BJ (cell line): ENCODE measurements at places on chromosomes 2 and 18. TPM values are rescaled to one million over a fixed set of nuclear protein-coding genes. Genes with fewer than 3 reads are reported as not detected.

The FOXD4L1 gene
- 0.02 TPM in 1 of 2 replicates, not detected in the other for polyA plus RNA-seq

The MAB21L4 gene
- not detected in 2 replicates for polyA plus RNA-seq

The RAB27B gene
- 0.25 and 0.33 TPM in 2 replicates for polyA plus RNA-seq

The RUFY4 gene
- not detected in 2 replicates for polyA plus RNA-seq

The TMEM17 gene
- polyA plus RNA-seq: 2.8 and 4.8 TPM in 2 replicates

The ACADL gene
- polyA plus RNA-seq: not detected in 2 replicates

The ATP6V1C2 gene
- polyA plus RNA-seq: 0.04 and 0.12 TPM in 2 replicates

The KIF5C gene
- polyA plus RNA-seq: 0.17 and 0.23 TPM in 2 replicates

The TEX261 gene
- 83.2 and 101 TPM in 2 replicates for polyA plus RNA-seq

The ANKRD62 gene
- not detected in 2 replicates for polyA plus RNA-seq

The ABCA12 gene
- polyA plus RNA-seq: 0.01 and 0.02 TPM in 2 replicates

The IL1RL1 gene
- polyA plus RNA-seq: not detected in 2 replicates

The SLC9A4 gene
- not detected in 2 replicates for polyA plus RNA-seq

The DNER gene
- 0.02 TPM in 2 replicates for polyA plus RNA-seq
